ENCODE measurements at places on chromosomes 4 and X. TPM values are rescaled to one million over a fixed set of nuclear protein-coding genes. Genes with fewer than 3 reads are reported as not detected.
A peak's percentile ranks its signal among the peaks of the same experiment; 100 is the strongest.

DNA sequence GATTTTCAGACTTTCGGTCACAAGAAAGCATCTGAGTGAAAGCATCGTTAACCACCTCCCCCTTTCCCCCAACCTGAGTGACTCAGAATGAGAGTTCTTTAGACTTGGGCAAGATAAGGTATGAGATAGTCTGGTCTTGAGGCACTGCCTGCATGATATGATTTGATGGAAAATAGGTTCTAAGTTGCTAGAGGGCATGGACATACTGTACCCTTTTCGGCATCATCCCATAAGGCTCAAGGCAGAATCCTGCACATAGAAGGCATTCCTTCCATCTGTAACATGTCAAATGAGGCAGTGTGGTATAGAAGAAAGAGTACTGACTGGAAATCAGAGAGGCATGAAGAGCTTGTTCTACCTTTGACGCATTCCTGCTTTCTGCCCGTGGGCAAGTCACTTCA, 16.8 kb upstream of the AMOT start:
- DNase-seq = no peak
- no peak overlapping the region for H3K27ac ChIP-seq
- peaks cover under 1% of the 10 kb centered on the region for H3K27me3 ChIP-seq
- H3K4me1 ChIP-seq = no peaks in the 10 kb centered on the region
- no peak overlapping the region for H3K4me3 ChIP-seq
- no peaks in the 10 kb centered on the region for H3K36me3 ChIP-seq

DNA sequence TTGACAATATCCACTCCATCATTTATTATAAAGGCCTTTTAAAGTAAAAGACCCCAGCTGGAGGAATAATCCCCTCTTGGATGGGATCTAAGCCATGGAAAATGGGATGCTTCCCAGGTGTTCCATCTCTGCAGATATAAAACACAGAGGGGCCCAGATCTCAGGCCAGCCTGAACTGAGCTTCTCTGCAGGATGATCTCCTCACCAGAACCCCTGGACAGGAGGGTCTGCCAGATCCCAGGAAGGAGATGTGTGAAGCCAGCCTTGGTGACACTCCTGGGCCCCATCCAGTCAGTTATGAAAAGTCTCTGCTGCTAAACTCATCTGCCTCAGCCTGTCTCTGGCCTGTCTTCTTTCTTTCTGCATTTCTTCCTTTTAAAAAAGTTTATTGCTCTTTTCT, 56.7 kb downstream of the HTRA3 start:
- H3K27ac ChIP-seq = no peak overlapping the region
- DNase-seq = peak; percentile 62
- H3K4me3 ChIP-seq = no peak overlapping the region
- no peaks in the 10 kb centered on the region for H3K27me3 ChIP-seq

GRCh38 chrX:101383679-101384205, 2.2 kb downstream of the BTK start:
- no peaks in the 10 kb centered on the region for H3K4me1 ChIP-seq
- no peak overlapping the region for H3K27ac ChIP-seq
- no peak overlapping the region for H3K4me3 ChIP-seq
- peak; percentile 26 for DNase-seq
- peaks cover 12% of the 10 kb centered on the region for H3K27me3 ChIP-seq
- no peaks in the 10 kb centered on the region for H3K36me3 ChIP-seq

DNA sequence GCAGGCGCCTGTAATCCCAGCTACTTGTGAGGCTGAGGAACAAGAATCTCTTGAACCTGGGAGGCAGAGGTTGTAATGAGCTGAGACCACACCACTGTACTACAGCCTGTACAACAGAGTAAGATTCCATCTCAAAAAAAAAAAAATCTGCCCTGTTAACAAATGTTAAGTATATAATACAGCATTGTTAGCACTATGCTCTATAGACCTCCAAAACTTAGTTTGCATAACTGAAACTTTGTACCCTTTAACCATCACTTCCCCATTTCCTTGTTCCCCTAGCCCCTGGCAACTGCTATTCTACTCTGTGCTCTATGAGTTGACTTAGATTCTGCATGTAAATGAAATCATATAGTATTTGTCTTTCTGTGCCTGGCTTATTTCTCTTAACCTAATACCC, 76.7 kb downstream of the TAB3 start:
- no peaks in the 10 kb centered on the region for H3K36me3 ChIP-seq
- H3K27ac ChIP-seq = no peak overlapping the region
- H3K4me1 ChIP-seq = no peaks in the 10 kb centered on the region

GRCh38 chr4:57132743-57133137, 22.6 kb upstream of the IGFBP7 start:
- H3K27me3 ChIP-seq = no peaks in the 10 kb centered on the region
- H3K4me3 ChIP-seq = no peak overlapping the region
- no peak overlapping the region for H3K27ac ChIP-seq
- peaks cover 21% of the 10 kb centered on the region for H3K4me1 ChIP-seq
- H3K36me3 ChIP-seq = no peaks in the 10 kb centered on the region
- DNase-seq = no peak

- no peak overlapping the region for H3K27ac ChIP-seq
- no peaks in the 10 kb centered on the region for H3K4me1 ChIP-seq
- H3K36me3 ChIP-seq = no peaks in the 10 kb centered on the region
- H3K4me3 ChIP-seq = no peak overlapping the region
These were observed 68.7 kb upstream of the GPM6B start for GRCh38 chrX:13885591-13885990.

- no peaks in the 10 kb centered on the region for H3K36me3 ChIP-seq
- no peaks in the 10 kb centered on the region for H3K4me1 ChIP-seq
- H3K4me3 ChIP-seq = no peak overlapping the region
- no peak overlapping the region for H3K27ac ChIP-seq
These were observed 129.6 kb upstream of the INTU start for GRCh38 chr4:127503111-127503510.

DNA sequence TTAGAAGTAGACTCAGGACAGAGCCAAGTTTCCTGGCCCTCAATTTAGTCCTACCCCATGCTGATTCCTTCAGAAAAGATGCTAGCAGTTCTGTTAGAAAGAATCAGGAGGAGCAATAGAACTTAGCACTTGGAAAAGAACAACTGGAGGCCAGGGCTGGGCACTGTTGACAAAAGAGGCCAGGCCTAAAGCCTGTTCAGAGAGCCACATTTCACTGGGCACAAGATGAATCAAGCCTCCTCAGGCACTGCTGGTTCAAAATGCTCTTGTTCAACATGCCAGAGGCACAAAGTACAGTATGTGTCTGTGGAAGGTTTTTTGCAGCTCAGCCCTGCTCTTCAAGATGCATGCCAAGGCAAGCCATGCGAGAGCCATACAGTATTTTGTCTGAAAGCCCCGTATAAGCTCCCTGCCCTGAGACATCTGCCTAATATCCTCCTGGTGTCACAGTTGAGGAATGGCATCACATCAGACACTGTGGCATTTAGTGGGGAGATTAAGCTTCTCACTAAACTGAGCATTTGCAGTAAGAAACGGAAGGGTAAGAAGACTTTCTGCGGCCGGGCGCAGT, 53.7 kb downstream of the RASL11B start:
- no peaks in the 10 kb centered on the region for H3K36me3 ChIP-seq
- no peaks in the 10 kb centered on the region for H3K27me3 ChIP-seq
- no peak for DNase-seq
- peaks cover 28% of the 10 kb centered on the region for H3K4me1 ChIP-seq
- no peak overlapping the region for H3K4me3 ChIP-seq
- H3K27ac ChIP-seq = no peak overlapping the region

DNA sequence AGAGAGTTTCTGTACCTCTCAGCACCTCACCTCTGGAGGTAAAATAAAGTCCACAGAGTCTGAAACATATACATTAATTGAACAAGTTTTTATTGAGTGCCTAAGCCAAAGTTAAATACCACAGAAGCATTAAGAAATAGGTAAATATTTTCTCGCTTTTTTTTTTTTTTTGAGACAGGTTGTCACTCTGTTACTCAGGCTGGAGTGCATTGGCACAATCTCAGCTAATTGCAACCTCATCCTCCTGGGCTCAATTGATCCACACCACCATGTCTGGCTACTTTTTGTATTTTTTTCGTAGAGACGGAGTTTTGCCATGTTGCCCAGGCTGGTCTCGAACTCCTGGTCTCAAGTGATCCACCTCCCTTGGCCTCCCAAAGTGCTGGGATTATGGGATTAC, 10.1 kb upstream of the FNIP2 start:
- no peak overlapping the region for H3K27ac ChIP-seq
- no peaks in the 10 kb centered on the region for H3K27me3 ChIP-seq
- DNase-seq = no peak
- peaks cover 24% of the 10 kb centered on the region for H3K4me1 ChIP-seq

DNA sequence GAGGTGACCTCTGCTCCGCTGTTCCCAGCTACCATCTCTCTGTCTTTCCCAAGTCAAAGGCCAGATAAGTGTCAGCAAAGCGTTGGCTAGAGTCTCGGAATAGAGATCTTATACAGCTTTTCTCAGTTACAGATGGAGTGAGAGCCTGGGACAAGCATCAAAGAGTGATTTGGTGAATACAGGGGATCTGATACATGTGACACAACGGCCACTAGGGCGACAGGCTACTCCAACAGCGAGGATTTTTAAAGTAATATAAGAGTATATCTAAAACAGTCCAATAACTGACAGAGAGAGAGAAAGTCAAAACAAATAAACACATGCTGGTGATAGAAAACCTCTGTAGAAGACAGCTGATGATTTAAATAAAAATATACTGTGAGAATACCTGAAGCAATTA, 433.1 kb upstream of the SMIM31 start:
- no peak overlapping the region for H3K27ac ChIP-seq
- no peaks in the 10 kb centered on the region for H3K36me3 ChIP-seq
- H3K4me1 ChIP-seq = no peaks in the 10 kb centered on the region
- no peak overlapping the region for H3K4me3 ChIP-seq
- no peak for DNase-seq

DNA sequence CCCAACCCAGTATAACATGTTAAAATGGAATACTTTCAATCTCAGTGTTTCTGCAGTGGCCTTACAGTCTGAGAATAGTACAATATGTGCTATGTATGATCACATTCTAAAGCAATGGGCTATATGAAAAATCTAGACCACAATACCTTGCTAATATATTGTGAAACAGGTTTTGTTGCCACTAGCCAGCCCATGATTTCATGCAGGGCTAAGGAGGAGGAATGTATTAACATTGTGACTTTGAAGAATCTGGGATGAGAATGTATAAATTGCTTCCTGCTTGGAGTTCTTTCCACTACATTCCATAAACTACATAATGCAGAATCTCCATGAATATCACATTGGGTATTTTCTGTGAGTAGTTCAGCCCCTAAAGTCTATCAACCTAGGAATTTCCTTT, 935.4 kb upstream of the GRIA3 start:
- no peak overlapping the region for H3K27ac ChIP-seq
- H3K36me3 ChIP-seq = no peaks in the 10 kb centered on the region
- DNase-seq = no peak
- no peaks in the 10 kb centered on the region for H3K27me3 ChIP-seq

DNA sequence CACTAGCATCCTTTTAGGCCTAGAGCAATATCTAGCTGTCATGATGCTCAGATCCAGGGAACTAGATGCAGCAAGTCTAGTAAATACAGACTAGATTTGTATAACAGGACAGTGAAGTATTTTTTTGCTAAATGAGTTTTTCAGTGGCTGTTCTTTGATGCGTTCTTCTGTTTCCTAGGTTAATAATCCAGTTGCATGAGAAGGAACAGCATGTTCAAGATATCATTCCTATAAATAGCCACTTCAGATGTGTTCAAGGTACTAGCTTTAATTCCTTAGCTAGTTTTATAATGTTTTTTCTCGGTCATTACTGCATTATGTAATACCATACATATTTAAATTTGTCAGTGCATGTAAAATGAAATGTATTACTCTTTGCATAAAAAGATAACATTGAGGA, 4.7 kb downstream of the OCRL start:
- peaks cover 3% of the 10 kb centered on the region for H3K4me1 ChIP-seq
- peaks cover 6% of the 10 kb centered on the region for H3K36me3 ChIP-seq
- no peak overlapping the region for H3K4me3 ChIP-seq
- no peak overlapping the region for H3K27ac ChIP-seq

DNA sequence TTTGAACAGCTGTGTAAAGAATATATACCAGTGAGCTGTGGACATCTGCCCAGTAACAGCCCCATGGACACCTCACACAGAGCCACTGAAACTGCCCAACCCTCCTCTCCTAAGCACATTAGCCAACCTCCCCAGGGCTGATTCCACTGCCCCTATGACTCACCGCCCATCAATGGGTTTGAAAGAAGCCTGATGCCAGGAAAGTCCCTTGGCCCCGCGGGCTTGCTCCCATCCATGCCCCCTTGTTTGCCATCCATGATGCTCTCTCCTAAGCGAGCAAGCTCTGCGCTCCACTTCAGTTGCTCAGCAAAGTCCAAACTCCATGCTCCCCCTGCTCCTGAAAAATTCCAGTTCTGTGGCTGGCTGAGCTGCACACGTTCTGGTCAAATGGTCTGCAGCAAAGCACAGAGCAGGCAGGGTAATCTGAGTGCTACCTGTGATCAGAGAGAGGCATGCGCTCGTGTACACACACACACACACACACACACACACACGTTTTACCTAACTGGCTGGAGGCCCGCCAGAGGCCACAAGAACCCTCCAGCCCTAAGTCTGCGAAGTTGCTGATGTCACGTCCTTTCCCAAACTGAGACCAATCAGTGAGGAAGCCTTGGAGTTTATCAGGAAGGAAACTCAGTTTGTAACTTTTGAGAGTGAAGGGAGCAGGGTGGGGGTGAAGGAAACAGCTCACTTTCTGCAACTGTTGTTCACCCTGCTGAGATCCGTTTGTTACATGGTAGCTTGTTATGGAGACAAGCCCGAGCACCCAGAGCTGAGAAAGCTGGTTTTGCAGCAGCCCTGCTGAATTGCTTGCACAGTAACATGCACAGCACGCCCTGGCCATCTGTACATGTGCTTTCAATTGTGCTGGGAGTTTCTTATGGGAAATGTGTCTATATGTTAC, at the start of gene ASB9:
Gene ASB9, minus strand, starts transcription at position 466 of the 904 bp plus-strand sequence. Its CDS starts 209 bp downstream, at position 257.
- H3K27ac ChIP-seq = no peak within 1 kb of the TSS
- H3K36me3 ChIP-seq = no peaks in the 10 kb centered on the region
- H3K4me3 ChIP-seq = peak within 1 kb of the TSS; percentile 48

GRCh38 chrX:45762699-45763647, 562.3 kb upstream of the DIPK2B start:
- H3K4me3 ChIP-seq = peak overlapping the region; percentile 45
- peaks cover 72% of the 10 kb centered on the region for H3K36me3 ChIP-seq
- peak overlapping the region; percentile 76 for H3K27ac ChIP-seq
- no peaks in the 10 kb centered on the region for H3K27me3 ChIP-seq

The CXCL5 gene
- not detected for total RNA-seq

The HSPA4L gene
- total RNA-seq = 4.7 TPM

The GPC3 gene
- total RNA-seq = not detected

The ATRX gene
- total RNA-seq = 79.0 TPM

The FAM9C gene
- not detected for total RNA-seq

The CTAG2 gene
- total RNA-seq = 0.88 TPM

The NOX1 gene
- total RNA-seq = not detected
